T-helper 2 cell treated with Interferon-gamma antibody and Interleukin-4, amounts not matched to agents 5 μg/mL and 100 μg/mL, for 36 hours (primary cell): ENCODE measurements at places on chromosomes 12 and 14.
A peak's percentile ranks its signal among the peaks of the same experiment; 100 is the strongest.

DNA sequence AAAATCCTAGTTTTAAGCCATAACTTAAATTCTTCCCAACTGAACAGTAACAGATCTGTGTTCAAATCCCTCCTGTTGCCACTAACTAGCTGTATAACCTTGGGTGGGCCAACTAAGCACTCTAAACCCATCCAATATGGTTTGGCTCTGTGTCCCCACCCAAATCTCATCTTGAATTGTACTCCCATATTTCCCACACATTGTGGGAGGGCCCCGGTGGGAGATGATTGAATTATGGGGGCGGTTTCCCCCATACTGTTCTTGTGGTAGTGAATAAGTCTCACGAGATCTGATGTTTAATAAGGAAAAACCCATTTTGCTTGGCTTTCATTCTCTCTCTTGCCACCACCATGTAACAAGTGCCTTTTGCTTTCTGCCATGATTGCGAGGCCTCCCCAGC, 1.2 kb upstream of the KRT4 start:
- DNase-seq, result no peak

- no peak for DNase-seq
Measured at GRCh38 chr12:93974252-93974651, 174.1 kb upstream of the PLXNC1 start.

GRCh38 chr12:90209029-90209428, 500.4 kb upstream of the ATP2B1 start:
- DNase-seq, result no peak

- DNase-seq, result peak; percentile 38
Measured at GRCh38 chr14:76844223-76844622, 18.0 kb downstream of the LRRC74A start.

- DNase-seq, result no peak
Measured at GRCh38 chr14:51735851-51736250, 84.1 kb downstream of the FRMD6 start.

GRCh38 chr12:132084621-132085290, 59.4 kb downstream of the DDX51 start:
- DNase-seq, result peak; percentile 55

DNA sequence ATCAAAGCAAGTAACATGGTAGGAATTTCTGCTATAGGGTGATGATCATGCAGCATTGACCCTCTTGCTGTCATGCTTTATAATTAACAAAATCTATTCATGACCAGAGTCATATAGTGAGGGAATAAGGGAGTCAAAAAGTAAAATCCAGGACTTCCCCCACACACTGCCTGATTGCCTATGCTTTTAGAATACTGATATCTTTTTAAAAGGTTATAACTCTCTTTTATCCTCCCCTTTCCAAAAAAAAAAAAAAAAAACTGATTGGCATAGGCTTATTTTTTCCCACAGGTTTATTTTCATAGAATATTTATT, 51.4 kb downstream of the ZFP36L1 start:
- no peak for DNase-seq

GRCh38 chr12:72631926-72632685, 359.9 kb downstream of the TRHDE start:
- DNase-seq, result no peak
